ENCODE measurements at places on chromosomes 7 and 10.

GRCh38 chr10:15370212-15370855, 755 bp downstream of the FAM171A1 start:
- no peak for DNase-seq

GRCh38 chr10:7288060-7288690, 122.7 kb downstream of the SFMBT2 start:
- DNase-seq = no peak

GRCh38 chr10:130773941-130774340, 537.6 kb downstream of the TCERG1L start:
- no peak for DNase-seq

DNA sequence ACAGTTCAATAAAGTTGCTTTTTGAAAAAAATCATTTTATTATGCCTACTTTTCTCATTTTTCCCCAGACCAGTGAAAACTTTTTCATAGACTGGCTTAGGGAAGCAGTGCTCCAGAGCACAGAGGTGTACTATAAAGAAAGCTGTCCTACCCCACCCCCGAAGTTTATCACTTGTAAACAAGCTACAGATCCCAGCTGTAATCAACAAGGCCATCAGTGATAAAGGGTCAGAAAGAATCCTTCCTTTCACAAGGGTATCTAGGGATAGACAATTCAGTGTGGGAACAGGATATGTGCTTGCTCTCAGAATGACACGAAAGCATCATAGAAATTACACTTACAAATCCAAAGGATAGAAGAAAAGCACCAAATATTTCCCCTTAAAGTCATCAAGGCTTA, 4.5 kb downstream of the PRDX3 start:
- DNase-seq = no peak

DNA sequence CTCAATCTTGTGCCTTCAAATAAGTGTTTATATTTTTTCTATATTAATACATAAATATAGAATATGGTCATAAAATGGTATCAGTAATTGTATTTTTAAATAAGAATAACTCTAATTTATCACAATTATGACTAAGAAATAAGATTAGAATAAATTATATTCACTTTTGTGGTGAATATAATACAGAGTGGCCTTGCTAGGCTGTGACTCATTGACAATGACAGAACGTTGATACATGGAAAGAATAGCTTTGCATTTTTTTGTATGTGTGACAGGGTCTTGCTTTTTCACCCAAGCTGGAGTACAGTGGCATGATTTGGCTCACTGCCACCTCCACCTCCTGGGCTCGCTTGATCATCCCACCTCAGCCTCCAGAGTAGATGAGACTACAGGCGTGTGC, 47.8 kb upstream of the PCLO start:
- DNase-seq = no peak

GRCh38 chr7:68699090-68699711, 899.1 kb upstream of the AUTS2 start:
- no peak for DNase-seq

DNA sequence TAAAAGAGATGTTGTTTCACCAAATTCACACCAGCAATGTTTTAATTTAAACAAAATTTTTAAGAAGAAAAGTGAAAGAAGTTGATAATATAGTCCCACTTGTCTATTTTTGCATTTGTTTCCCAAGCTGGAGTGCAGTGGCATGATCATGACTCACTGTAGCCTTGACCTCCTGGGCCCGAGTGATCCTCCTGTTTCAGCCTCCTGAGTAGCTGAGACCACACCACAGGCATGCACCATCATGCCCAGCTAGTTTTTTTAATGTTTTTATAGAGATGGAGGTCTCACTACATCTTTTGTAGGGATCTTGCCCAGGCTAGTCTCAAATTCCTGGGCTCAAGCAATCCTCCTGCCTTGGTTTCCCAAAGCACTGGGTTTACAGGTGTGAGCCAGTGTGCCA, 14.1 kb upstream of the NDUFA5 start:
- DNase-seq = peak; percentile 42

DNA sequence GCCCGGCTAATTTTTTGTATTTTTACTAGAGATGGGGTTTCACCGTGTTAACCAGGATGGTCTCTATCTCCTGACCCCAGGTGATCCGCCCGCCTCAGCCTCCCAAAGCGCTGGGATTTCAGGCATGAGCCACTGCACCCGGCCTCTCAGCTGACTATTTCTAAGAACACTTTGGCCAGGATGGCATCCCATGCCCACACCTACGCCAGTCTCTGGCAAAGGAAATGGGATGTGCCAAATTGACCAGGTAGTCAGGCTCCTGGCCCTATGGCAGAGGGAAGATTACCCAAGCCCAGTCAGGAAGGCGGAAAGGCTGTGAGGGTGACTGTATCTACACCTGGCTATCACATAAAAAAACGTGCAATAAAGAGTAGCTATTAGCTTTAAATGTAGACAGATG, 94.1 kb upstream of the DUSP5 start:
- DNase-seq = no peak

DNA sequence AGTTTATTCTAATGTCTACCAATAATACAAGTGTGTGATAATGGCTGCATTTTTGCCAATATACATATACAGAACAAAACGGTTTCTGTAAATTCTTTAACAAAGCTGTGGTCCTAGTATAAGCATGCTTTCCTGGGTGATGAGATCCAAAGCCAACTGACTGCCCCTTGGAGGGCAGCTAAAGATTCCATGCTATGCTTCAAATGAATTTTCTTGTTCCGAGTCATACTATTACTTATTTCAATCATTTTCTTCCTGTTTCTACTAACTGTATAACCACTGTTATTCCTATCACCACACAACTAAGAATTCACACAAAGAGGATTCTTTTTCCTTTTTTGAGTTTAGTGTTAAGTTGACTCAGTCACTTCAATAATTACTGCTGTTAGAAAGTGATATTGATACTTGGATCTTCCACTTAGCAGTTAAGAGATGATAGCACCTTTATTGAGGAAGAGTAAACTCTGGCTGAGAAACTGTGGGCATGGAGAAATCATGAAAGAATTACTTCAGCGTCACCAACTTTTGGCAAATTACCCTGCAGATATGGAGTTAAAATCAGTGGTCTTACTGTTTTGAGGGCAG, 197.5 kb downstream of the ARL4A start:
- no peak for DNase-seq

DNA sequence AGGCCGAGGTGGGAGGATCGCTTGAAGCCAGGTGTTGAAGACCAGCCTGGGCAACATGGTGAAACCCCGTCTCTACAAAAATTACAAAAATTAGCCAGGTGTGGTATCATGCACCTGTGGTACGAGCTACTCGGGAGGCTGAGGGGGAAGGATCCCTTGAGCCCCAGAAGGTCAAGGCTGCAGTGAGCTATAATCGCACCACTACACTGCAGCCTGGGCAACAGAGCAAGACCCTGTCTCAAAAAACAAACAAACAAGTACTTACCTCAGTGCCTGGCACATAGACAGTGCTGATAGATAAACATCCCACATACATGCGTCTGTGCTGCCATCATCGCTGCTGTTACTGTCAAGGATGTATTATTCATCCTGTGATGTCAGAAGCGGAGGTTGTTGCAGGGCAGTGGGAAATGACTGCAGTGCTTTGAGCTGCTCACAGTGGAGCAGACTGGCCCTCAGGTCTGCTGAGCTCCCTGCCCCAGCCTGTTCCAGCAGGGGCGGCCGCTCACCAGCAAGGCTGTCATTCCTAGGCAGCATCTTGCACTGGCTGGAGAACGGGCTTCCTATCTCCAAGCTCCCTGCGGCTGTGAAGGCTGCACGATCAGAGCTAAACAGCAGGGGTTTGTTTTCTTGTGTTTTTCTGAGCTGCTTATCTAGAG, 18.6 kb downstream of the FOXK1 start:
- peak; percentile 83 for DNase-seq

GRCh38 chr10:17249820-17250219, 21.8 kb downstream of the VIM start:
- peak; percentile 27 for DNase-seq

DNA sequence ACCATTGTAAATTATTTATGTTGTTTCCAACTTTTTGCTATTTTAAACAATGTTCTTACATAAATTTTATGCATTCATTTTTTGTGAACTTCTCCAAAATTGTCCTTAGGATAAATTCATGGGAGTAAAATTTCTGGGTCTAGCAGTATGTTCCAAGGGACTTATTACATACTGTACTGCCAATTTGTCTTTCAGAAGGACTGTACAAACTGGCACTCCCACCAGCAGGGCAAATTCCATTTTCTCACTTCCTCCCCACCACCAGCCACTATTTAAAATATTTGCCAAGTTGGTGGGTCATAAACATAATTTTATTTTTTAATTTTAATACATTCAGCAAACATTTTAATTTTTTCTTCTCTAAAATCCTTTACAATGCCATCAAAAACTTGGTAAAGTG, 13.7 kb upstream of the ARID5B start:
- no peak for DNase-seq

Data from bronchial epithelial cell (primary cell).